RWPE2 (cell line): ENCODE measurements at places on chromosomes 4 and X.

- no peak for DNase-seq
Observed at GRCh38 chr4:101309925-101310324, 37.4 kb downstream of the PPP3CA start.

GRCh38 chrX:148024425-148025148 lies 43.5 kb downstream of the FMR1NB start:
- DNase-seq: no peak

GRCh38 chr4:69167300-69167699 lies 47.2 kb downstream of the UGT2B11 start:
- no peak for DNase-seq

GRCh38 chrX:132022198-132022966 lies 720 bp upstream of the STK26 start:
- DNase-seq: no peak

- no peak for DNase-seq
Observed at GRCh38 chrX:97119474-97120109, 235.9 kb downstream of the RPA4 start.
